ENCODE measurements at places on chromosomes 1 and 21.

DNA sequence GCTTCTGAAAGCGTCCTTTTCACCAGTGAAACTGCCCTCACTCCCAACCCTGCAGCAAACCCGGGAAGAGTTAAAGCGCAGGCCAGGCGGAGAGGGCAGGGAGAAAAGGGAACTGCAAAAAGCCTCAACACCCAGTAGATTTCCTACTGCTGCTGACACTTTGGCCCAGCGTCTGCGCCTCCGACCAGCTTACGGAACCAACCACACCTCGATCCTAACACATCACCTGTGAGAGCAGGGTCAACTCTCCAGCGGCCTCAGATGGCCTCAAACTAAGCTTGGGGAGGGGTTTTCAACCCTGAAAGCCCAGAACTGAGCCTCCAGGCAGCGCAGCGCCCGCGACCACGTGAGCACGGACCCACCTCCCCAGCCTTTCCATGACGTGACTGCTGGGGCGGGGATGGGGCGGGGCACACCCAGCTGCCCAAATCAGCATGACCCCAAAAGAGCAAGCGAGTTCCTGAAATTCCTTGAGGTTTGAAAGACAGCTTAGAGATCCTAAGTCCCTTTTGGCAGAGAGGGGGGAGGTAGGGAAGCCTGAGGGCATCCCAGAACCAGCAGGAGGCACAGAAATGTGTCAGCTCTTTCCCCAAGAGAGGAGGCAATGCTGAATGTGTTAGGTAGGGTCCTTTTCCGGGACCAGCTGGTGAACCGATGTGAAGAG, 59.1 kb downstream of the ITPKB start:
- peak; percentile 50 for DNase-seq

DNA sequence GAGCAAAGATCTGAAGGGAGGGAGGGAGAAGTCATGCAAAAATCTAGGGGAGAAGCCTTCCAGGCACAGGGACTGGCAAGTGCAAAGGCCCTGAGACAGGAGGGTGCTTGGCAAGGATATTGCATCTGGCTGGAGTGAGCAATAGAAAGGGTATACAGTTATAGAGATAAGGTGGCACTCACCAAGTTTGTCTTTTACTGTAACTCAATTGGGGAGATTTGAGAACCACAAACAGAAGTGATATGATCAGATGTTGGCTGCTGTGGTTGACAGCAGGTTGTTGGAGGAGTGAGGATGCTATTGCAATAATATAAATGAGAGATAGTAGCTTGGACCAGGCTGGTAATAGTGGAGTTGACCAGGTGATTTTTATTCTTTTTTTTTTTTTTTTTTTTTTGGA, 25.6 kb downstream of the MCOLN3 start:
- DNase-seq, result no peak

DNA sequence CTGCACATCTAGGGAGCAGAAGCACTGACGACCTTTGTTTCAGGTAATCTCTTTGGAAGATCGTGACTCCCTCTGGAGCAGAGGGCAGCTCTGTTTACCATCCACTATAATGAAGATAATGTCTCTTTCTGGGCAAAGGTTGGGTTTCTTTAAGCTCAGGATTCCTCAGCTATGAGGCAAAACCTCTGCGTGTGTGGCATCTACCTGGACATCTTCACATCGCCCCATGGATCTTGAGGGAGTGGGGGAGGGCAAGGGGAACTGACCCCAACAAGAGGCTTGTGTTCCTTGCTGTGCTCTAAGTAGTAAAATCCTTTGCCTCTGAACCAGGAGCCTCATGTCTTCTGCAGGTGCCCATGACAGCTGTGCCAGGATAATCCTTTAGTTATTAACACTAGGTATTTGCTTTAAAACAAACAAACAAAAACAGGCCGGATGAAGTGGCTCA, 19.6 kb downstream of the SPATA45 start:
- no peak for DNase-seq

- no peak for DNase-seq
These were observed 4.1 kb downstream of the TMEM240 start for GRCh38 chr1:1536019-1536937.

DNA sequence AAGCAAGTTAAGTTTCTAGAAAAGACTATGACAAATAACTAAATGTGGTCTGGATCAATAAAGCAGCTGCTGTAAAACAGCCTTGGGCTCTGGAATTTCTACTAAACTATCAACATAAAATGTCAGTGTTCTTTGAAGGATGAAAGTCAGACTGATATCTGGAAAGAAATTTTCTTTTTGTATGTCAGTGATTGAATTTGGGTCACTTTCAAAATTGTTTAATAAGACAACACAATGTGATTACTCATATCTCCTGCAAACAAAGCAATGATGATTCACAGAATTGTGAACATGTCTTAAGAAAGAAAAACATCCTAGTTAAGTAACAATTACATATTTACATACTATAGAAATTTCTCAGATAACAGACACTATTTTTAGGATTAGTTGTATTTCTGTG, 826.4 kb downstream of the PLA2G4A start:
- no peak for DNase-seq

- DNase-seq, result no peak
These were observed 672.8 kb downstream of the LMO4 start for GRCh38 chr1:88001460-88001859.

GRCh38 chr1:39332291-39332690, 127.8 kb downstream of the MACF1 start:
- no peak for DNase-seq

DNA sequence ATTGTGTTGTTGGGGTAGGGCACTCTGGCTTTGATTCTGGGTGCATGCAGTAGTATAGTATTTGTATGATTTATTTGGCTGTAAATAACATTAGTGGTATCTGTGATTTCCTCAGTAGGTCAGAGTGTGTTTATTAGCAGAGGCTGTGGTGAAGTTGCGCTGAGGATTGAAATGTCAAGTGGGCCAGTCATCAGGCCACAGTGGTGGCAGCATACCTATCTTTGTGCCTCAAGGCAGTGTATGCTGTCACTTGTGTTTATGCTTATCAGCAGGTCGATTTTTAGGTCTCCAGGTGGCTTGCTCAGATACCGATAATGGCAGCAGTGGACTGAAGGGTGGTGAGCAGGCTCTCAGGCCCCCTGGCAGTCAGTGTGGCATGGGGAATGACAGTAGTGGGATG, 11.3 kb downstream of the LY9 start:
- no peak for DNase-seq

DNA sequence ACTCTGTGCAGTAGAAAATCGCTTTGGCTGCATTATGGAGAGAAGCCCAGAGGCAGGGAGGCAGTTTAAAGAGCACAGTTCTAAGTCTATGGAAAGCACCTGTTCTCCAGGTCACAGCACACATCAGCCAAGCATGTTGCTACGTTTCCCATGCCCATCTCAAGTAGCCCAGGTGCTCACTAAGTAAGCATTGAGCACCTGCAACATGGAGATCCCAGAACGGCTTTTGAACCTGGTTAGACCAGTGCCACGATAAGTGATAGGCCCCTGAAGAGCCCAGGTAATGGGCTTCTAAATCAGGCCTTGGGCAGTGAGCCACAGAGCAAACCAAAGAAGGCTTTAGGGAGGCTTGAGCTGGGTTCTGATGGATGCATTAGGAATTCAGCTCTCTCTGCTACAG, 186.2 kb downstream of the C1orf94 start:
- DNase-seq, result no peak

GRCh38 chr1:117161887-117162286, 40.3 kb upstream of the TRIM45 start:
- no peak for DNase-seq

- DNase-seq, result no peak
These were observed 16.3 kb downstream of the COL18A1 start for GRCh38 chr21:45421071-45421845.

DNA sequence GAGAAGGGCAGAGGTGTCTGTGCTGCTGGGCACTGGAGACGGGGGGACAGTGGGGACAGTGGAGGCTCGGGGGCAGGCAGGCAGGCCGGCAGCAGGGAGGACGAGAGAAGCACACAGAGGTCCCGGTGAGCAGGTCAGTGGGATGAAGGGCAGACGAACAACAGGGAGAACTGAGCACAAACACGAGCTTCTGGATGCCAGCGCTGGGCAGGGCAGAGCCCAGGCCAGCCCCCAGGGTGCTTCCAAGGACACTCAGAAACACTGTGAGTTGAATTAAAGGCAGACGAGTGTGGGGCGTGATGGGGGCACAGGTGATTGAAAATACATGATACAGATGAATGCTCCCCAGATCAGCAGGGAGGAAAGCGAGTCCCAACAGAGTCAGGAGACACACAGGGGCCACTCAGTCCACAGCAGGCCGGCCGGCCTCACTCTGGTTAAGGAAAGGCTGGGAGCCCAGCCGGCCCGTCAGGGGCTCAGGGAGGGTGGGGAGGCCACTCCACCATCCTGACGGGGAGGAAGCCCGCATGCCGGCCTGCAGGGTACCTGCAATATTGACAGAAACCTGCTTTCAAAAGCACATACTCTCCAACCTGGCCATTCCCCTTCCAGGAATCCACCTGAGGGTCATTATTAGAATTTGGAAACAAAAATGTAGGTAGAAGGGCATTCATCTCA, 14.1 kb downstream of the SLC19A1 start:
- no peak for DNase-seq

GRCh38 chr1:205441716-205442050, 14.2 kb downstream of the BLACAT1 start:
- DNase-seq, result no peak

DNA sequence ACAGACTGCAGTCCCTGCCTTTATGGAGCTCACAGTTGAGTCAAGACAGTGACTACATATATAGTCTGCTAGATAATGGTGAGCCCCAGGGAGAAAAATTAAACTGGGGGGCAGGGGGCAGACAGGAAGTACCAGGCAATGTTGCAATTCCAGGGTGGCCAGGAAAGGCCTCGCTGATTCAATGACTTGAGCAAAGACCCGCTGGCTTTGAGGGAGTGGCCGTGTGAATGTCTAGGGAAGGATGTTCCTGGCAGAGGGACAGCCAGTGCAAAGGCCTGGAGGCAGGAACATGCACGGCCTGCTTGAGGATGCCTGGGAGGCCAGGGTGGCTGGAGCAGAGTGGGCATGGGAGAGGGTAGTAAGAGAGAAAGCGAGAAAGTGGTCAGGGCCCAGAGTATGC, 23.0 kb upstream of the EPHA8 start:
- no peak for DNase-seq

- no peak for DNase-seq
These were observed 1.4 kb upstream of the MAN1C1 start for GRCh38 chr1:25615172-25615541.

DNA sequence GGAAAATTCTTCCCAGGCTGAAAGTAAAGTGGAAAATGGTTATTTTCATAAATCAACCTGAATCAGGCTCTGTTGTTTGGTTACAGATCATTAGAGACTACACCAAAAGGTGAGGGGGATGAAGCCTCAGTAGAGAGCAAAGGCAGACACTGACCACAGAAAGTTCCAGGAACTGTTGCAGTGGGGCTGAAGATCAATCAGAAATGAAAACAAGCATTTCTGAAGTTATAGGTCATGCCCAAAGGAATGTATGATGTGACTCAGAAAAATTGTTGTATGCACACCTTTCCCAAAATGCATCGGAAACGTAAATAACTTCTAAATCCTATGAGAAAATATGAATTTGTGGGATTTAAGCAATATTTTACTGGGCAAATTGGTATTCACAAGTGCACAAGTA, 63.3 kb downstream of the FYB2 start:
- DNase-seq, result no peak

GRCh38 chr21:31553926-31554325, 105.6 kb upstream of the SOD1 start:
- no peak for DNase-seq

- DNase-seq, result no peak
These were observed 5.1 kb upstream of the ANGPTL1 start for GRCh38 chr1:178875936-178876335.

DNA sequence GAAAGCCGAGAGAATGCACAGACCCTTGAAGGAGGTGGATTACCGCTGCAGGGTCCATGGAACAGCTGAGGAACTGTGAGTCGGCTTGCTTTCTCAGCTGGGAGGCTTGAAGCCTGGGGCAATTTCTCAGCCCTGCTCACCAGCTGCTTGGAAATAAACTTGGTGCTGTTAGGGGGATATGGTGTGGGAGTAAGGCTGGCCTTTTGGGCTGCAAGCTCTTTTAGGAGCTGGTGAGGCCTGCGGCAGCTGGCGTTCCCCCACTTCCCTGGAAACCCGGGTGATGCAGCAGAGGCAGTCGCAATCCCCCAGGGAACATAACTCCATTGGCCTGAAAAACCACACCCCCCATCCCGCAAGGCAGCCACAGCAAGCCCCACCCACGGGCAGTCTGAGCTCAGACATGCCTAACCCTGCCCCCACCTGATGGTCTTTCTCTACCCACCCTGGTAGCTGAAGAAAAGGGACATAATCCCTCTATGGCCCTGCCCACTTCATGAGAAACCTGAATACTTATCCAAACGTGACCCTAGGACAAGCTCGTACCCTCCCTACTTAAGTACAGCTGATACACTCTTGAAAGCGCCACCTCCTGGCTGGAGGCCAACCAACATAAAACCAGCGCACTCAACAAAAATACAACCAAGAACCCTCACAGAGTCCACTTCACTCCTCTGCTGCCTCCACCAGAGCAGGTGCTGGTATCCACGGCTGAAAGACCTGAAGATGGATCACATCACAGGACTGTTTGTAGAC, 1995.8 kb downstream of the NCAM2 start:
- no peak for DNase-seq

GRCh38 chr1:205435578-205436573, 14.0 kb upstream of the LEMD1 start:
- no peak for DNase-seq

DNA sequence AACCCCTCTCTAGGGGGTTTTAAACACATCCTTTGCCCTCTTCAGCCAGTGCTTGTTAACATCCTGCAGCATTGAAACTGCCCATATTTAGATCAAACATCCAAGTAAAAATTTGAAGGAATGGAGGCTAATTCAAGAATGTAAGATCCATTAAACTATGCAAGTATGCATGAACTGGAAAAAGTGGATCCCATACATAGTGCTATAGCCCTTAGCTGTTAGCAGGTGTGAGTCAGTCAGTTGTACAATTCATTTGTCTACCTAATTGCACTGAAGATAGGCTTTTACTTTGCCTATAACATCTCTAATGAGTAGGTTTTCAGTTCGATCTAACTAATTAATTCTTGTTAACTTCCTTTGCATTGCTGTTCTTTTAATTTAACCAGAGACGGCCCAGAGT, 270.9 kb downstream of the LMO4 start:
- DNase-seq, result no peak

DNA sequence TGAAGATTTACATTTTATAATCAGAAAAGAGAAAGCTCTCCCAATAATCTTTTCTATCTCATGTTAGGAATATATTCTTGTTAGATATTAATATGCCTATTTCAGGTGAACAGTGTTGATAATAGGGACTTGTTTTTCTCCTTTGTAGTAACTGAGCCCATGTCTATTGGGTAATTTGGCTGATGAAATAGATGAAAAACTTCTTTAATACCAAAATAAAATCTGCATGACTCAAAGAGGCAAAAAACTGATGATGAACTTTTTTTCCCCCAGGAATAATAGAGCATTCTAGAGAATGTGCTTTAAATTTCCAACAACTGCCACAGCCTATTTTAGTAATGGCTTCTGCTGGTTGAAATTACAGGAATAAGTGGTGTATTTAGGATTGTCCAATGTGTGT, 178.9 kb upstream of the GREM2 start:
- no peak for DNase-seq
